Caco-2 (cell line): ENCODE measurements at places on chromosomes 7 and 10.

GRCh38 chr10:124200011-124200410, 106.6 kb upstream of the CHST15 start:
- DNase-seq: no peak

- no peak for DNase-seq
Measured at GRCh38 chr10:78407966-78408365, 374.3 kb downstream of the RPS24 start.

DNA sequence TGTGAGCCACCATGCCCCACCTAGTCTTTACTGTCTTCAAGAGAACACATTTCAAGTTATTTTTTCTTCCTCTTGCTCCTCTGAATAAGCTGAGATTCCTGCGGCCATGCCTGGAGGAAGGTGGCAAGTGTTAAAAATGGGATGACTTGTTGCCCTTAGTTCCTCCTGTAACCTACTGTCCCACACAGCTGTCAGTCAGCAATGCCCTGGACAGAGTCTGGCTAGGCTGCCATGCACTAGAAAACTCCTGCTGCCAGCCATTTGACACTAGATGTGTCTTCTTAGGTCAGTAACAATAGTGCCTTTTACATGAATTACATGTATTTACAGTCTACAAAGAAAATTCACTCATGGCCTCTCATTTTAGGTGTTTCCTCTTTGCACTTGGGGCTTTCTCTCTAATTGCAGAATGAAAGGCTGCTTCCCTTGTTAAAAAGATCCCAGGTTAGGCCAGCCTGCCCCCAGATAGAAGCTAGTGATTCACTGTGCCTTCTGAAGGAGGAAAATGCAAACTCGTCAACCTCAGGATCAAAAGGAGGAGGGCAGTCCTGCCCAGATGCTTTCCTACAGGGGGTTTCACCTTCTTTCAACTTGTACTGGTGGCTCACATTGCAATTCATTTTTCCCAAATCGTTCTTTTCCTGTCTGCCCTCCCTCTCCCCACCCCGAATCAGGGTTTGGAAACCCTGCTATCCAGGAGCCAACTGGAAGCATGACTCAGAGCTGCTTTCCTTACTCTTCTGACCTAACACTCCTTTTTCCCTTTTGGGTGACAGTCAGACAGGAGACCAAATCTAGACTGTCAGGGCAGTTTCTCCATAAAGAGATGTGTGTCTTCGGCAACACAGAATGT, 136.6 kb downstream of the SPAG6 start:
- DNase-seq: no peak

- DNase-seq: peak; percentile 31
Measured at GRCh38 chr7:374706-375311, 84.8 kb downstream of the FOXL3 start.

GRCh38 chr10:104546756-104547155, 94.3 kb upstream of the SORCS3 start:
- DNase-seq: no peak
